ENCODE measurements at places on chromosomes 4 and X. TPM values are rescaled to one million over a fixed set of nuclear protein-coding genes. Genes with fewer than 3 reads are reported as not detected.

- DNase-seq, result no peak
- H3K4me3 ChIP-seq, result no peak overlapping the region
- no peaks in the 10 kb centered on the region for H3K4me1 ChIP-seq
These were observed 133.0 kb downstream of the MAD2L1 start for GRCh38 chr4:119933606-119934005.

DNA sequence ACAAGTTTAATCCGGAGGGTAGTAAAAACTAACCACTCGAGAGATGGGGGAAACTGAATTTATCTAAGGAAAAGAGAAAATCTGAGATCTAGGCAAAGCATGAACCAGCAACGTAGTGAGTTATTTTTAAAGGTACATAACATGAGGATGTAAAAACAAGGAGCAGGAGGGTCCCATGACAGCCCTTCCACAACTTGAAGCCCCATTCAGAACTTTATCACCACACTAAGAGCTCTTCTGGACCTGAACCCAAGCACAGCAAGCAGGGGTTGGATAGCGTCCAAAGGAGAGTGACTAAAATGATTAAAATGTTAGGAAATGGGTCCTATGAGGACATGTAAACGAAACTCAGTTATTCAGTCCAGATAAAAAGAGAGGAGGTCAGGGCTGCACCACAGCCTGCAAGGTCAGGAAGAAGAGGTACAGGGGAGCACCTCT is 16.2 kb downstream of the SH3RF1 start:
- DNase-seq, result no peak
- no peaks in the 10 kb centered on the region for H3K4me1 ChIP-seq
- H3K27me3 ChIP-seq, result peaks cover 7% of the 10 kb centered on the region
- no peak overlapping the region for H3K27ac ChIP-seq
- no peaks in the 10 kb centered on the region for H3K36me3 ChIP-seq
- H3K4me3 ChIP-seq, result no peak overlapping the region

DNA sequence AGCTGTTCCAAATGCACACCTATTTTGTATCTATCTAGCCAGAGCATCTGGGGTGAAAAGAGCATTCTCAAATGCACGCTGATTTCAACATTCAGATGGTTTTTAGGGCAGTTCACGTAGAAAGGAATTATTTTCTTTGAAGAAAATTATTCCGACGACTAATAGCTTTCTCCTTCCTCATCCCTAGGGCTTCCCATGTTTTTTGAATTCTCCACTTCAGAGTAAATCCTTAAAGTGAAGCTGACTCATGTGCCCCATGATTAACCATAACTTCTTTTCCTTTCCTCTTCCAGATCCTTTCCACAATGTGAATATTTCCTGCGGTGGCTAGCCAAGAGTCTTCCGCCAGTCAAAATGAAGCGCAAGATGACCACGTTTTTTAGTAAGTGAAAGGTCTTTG is 86.7 kb upstream of the PDHA1 start:
- H3K27me3 ChIP-seq, result peaks cover 3% of the 10 kb centered on the region
- no peaks in the 10 kb centered on the region for H3K4me1 ChIP-seq
- DNase-seq, result no peak

DNA sequence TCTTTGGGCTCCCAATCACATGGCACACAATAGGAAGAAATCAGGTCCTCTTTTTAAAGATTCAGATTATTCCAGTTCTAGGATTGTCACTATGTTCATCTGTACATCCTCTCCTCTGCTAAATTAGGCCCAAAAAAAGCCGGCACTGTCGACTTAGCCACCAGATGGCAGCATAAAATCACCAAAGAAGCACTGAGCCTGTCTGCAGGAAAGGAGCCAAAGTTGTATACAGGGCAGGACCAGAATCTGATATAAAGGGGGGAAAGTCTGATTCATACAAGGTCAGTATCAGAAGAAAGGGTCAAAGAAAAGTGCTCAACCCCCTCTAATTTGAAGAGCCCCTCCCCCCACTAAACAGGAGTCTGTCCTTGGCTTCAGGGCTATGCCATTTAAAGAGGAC is 292.5 kb downstream of the CHIC1 start:
- peak; percentile 63 for DNase-seq
- no peak overlapping the region for H3K27ac ChIP-seq
- peaks cover 4% of the 10 kb centered on the region for H3K36me3 ChIP-seq
- no peaks in the 10 kb centered on the region for H3K4me1 ChIP-seq
- no peak overlapping the region for H3K4me3 ChIP-seq

- peaks cover 5% of the 10 kb centered on the region for H3K4me1 ChIP-seq
- H3K36me3 ChIP-seq, result peaks cover 64% of the 10 kb centered on the region
- no peak for DNase-seq
These were observed 16.6 kb upstream of the ZNF718 start for GRCh38 chr4:107444-108429.

- H3K4me1 ChIP-seq, result no peaks in the 10 kb centered on the region
- no peak for DNase-seq
- peaks cover 8% of the 10 kb centered on the region for H3K36me3 ChIP-seq
- H3K27me3 ChIP-seq, result no peaks in the 10 kb centered on the region
These were observed 388.1 kb upstream of the IGFBP7 start for GRCh38 chr4:57498251-57498650.

- no peak for DNase-seq
- peak overlapping the region; percentile 18 for H3K27ac ChIP-seq
- no peaks in the 10 kb centered on the region for H3K36me3 ChIP-seq
- H3K4me3 ChIP-seq, result no peak overlapping the region
These were observed 17.9 kb upstream of the CDKN2AIP start for GRCh38 chr4:183426507-183426906.

DNA sequence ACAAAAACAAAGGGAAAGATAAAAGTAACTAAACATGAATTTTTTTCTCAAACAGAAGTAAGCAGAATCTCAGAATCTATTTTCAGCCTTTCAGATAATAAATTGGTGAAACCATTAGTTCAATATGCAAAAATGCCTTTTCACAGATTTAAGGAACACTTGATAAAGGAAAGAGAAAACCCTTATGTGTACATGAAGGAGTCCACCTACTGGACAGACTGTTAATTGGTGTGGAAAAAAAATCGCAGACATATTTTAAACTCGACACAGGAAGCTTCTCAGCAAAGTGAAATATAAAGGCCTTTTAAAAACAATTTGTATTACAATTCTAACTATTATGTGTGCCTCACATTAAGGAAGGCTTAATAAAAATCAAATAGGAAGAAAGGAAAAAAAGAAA is 22.3 kb downstream of the COX7B2 start:
- H3K27ac ChIP-seq, result no peak overlapping the region
- H3K4me3 ChIP-seq, result no peak overlapping the region
- H3K27me3 ChIP-seq, result peaks cover 2% of the 10 kb centered on the region
- H3K36me3 ChIP-seq, result no peaks in the 10 kb centered on the region

DNA sequence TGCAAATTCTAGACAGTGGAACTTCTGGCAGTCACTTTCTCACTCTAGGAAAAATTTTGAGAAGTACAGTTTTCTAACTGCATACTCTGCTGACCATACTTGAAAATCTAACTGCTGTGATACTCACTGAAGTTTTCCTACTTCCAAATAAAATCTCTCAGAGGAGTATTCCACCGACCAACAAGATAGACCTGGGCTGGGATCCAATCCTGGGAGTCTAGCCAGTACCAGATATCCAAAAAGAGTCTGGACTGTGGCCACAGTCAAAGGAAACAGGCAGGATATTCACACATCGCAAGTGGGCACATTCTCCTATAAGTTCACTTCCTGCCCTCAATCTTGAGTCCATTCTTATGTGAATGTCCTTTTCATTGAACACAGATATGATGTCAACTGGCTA is 1138.7 kb upstream of the PCDH7 start:
- no peaks in the 10 kb centered on the region for H3K27me3 ChIP-seq
- H3K27ac ChIP-seq, result no peak overlapping the region
- H3K4me3 ChIP-seq, result no peak overlapping the region
- no peak for DNase-seq
- H3K36me3 ChIP-seq, result no peaks in the 10 kb centered on the region
- no peaks in the 10 kb centered on the region for H3K4me1 ChIP-seq

DNA sequence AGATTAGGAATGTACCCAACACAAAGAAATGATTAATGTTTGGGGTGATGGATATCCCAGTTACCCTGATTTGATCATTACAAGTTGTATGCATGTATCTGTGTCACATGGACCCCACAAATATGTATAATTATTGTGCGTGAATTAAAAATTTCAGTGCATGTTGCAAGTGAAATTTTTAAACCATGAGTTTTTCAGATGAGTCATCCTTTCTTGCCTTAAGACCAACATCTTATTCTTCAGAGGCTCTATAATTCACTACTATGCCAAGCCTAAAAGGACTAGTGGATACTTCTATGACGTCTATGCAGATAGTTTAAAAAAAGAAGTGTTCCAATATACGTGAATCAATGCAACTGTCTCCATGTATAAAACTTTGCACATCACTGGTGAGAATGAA is 113.0 kb upstream of the SH3RF1 start:
- peaks cover 2% of the 10 kb centered on the region for H3K36me3 ChIP-seq
- no peak overlapping the region for H3K4me3 ChIP-seq
- no peak for DNase-seq
- H3K27me3 ChIP-seq, result no peaks in the 10 kb centered on the region

DNA sequence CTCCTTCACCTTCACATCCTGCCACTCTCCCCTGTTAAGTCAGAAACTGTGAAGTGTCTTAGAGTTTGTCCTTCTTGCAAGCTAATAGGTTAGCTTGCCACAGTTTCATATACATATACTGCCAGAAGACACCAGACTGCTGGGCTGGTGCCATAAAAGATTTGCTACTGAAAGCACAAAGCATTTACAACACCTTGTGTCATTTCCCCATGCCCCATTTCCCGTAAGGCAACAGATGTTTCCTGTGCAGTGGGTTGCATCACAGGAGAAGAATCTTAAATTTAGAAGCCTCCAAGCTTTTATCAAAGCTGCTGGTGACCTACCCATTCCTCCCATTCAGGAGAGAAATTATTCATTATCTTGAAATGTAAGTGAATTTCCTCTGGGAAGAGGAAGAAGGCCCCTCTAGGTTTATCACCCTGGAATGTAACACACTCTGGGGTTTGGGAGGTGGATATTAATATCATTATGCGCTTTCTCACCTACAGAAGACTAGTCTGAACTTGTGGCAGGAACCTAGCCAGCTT is 34.5 kb upstream of the RAB33B start:
- peak; percentile 20 for DNase-seq
- peaks cover 17% of the 10 kb centered on the region for H3K36me3 ChIP-seq
- peaks cover 3% of the 10 kb centered on the region for H3K4me1 ChIP-seq
- H3K27ac ChIP-seq, result peak overlapping the region; percentile 26
- H3K4me3 ChIP-seq, result no peak overlapping the region

- H3K27me3 ChIP-seq, result no peaks in the 10 kb centered on the region
- H3K4me3 ChIP-seq, result no peak overlapping the region
- no peak overlapping the region for H3K27ac ChIP-seq
- H3K4me1 ChIP-seq, result peaks cover 4% of the 10 kb centered on the region
- no peaks in the 10 kb centered on the region for H3K36me3 ChIP-seq
These were observed 41.5 kb downstream of the EFNB1 start for GRCh38 chrX:68870357-68870756.

DNA sequence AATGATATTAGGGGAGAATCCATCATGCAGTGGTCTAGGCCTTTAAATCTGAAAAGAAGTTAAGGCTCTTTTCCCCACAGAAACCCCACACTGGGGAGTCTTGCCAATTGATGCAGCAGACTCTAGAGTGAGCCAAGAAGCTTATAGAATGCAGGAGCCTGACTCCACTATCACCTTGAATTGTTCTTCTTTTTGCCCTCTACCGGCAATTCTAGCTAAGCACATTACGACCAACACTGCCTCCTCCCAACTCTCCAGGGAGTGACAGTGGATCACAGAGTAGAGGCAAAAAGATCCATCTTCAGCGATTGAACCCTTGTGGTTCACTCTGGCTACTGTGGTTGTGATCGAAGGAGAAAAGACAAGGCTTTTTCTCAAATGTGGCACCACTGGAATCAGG is 331.5 kb downstream of the NKX6-1 start:
- H3K4me3 ChIP-seq, result no peak overlapping the region
- H3K4me1 ChIP-seq, result no peaks in the 10 kb centered on the region

DNA sequence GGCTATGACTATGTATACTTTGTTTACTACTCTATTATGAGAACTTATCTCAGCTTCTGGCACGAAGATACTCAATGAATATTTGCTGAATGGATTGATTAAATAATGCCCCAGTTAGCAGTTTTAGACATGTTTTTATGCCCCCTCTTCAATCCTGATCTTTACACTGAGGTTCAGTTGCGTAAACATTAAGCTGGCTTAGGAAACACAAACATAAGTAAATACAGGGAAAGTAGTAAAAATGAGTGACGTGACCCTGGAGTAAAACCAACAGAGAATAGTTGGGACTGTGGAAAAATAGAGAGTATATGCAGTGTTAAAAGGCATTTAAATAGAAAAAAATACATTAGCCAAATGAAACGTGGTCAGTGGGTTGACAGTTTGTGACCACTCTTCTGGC is 387.0 kb upstream of the ACTRT1 start:
- no peak overlapping the region for H3K4me3 ChIP-seq
- H3K27me3 ChIP-seq, result no peaks in the 10 kb centered on the region
- H3K36me3 ChIP-seq, result no peaks in the 10 kb centered on the region
- H3K27ac ChIP-seq, result no peak overlapping the region

GRCh38 chr4:38180456-38180855 is 220.3 kb downstream of the PTTG2 start:
- H3K27me3 ChIP-seq, result no peaks in the 10 kb centered on the region
- H3K27ac ChIP-seq, result no peak overlapping the region
- DNase-seq, result no peak
- H3K4me1 ChIP-seq, result peaks cover 26% of the 10 kb centered on the region

DNA sequence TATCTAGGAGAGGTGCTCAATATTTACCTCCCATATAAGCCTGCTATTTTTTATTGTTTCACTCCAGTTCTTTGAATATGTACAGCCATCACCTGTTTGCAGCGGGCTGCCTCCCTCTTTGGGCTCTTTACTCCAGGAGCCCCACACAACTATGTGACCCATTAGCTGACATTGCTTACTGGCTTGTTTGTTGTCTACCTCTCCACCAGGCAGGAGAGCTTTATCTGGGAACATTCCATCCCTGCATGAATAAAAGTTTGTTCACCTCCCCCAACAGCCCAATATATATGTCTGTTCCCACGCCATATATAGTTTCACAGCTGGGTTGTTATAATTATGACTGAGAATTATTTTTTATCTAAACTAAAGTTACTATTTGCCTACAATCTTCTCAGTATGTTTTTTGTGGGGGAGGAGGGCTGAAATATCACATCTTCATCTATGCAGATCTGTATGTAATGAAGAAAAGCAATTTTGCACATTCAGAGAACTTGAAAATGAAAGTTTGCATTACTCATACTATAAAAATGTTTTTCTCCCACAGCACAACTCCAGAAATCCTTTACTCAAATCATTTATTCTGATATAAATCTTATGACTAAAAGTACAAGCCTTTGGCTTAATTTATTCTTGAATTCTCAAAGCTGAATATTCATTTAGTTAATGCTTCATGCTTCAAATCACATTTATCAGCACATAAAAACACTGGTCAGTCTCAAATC is 61.2 kb upstream of the DAPP1 start:
- peaks cover 2% of the 10 kb centered on the region for H3K27me3 ChIP-seq
- H3K4me3 ChIP-seq, result no peak overlapping the region
- H3K36me3 ChIP-seq, result no peaks in the 10 kb centered on the region
- no peaks in the 10 kb centered on the region for H3K4me1 ChIP-seq
- H3K27ac ChIP-seq, result no peak overlapping the region
- DNase-seq, result no peak

- no peak overlapping the region for H3K4me3 ChIP-seq
- H3K4me1 ChIP-seq, result no peaks in the 10 kb centered on the region
- no peaks in the 10 kb centered on the region for H3K36me3 ChIP-seq
- no peak for DNase-seq
- no peak overlapping the region for H3K27ac ChIP-seq
These were observed 138.9 kb upstream of the IGFBP7 start for GRCh38 chr4:57249083-57249482.

The CEP44 gene
- polyA plus RNA-seq, result 6.6 TPM

The ZCCHC4 gene
- polyA plus RNA-seq, result 5.9 TPM

The NEUROG2 gene
- not detected for polyA plus RNA-seq

The RS1 gene
- not detected for polyA plus RNA-seq

The TMEM271 gene
- not detected for polyA plus RNA-seq

The TCEANC gene
- 11.5 TPM for polyA plus RNA-seq
